ENCODE measurements at places on chromosomes 7 and 10. TPM values are rescaled to one million over a fixed set of nuclear protein-coding genes. Genes with fewer than 3 reads are reported as not detected.

DNA sequence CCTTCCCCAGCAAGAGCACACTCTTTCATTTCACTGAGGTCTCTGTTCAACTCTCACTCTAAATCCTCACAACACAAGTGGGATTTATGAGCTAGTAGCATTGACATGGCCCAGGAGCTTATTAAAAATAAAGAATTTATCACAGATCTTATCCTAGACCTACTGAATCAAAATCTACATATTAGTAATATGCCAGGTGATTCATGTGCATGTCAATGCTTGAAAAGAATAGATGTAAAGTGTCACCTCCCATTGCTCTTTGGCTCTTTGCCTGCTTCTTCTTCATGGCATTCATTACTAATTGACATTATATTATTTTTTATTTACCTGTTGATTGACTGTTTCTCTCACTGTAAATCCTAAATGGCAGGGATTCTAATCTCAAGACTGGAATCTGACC, 459.2 kb upstream of the LRRTM3 start:
- DNase-seq = no peak
- H3K4me1 ChIP-seq = no peaks in the 10 kb centered on the region
- no peak overlapping the region for H3K27ac ChIP-seq
- no peaks in the 10 kb centered on the region for H3K36me3 ChIP-seq

- H3K4me1 ChIP-seq = no peaks in the 10 kb centered on the region
- no peak overlapping the region for H3K4me3 ChIP-seq
- no peaks in the 10 kb centered on the region for H3K36me3 ChIP-seq
- H3K27me3 ChIP-seq = no peaks in the 10 kb centered on the region
- no peak for DNase-seq
Measured at GRCh38 chr10:108003061-108003460, 838.6 kb upstream of the SORCS1 start.

DNA sequence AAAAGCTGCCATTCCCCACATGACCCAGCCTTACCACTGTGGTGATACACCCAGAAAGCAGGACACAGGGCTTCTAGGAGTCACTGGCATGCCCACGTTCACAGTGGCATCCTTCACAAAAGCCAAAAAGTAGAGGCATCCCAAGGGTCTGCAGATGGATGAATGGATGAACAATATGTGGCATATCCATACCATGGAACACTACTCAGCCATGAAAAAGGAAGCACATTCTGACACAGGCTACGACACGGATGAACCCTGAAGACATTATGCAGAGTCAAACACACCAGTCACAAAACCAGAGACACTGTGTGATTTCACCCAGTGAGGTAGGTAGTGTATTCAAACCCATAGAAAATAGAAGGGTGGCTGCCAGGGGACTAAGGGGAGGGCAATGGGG, 104.7 kb upstream of the DDC start:
- no peaks in the 10 kb centered on the region for H3K27me3 ChIP-seq
- H3K27ac ChIP-seq = no peak overlapping the region
- no peak overlapping the region for H3K4me3 ChIP-seq
- peaks cover 28% of the 10 kb centered on the region for H3K4me1 ChIP-seq
- H3K36me3 ChIP-seq = peaks cover 8% of the 10 kb centered on the region

DNA sequence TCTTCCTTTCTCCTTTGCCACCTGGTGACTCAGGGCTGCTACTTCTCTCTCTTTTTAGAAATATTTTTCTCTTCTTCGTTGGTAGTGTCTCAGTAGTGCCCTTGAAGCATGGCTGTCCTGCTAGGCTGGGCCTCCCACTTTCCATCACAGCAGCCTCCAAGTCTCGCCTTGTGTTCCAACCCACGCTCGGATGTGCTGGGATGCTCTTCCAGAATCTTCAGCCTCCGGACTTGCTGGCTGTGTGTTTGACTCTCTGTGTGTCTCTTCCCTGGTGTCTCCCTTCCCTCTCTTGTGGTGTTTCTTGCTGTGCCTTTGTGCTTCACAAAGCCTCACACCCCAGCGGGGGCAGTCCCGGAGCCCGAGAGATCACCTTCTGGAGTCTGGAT, 100.5 kb downstream of the INPP5A start:
- H3K27ac ChIP-seq = no peak overlapping the region
- H3K27me3 ChIP-seq = no peaks in the 10 kb centered on the region
- no peak for DNase-seq
- H3K4me1 ChIP-seq = peaks cover 2% of the 10 kb centered on the region

DNA sequence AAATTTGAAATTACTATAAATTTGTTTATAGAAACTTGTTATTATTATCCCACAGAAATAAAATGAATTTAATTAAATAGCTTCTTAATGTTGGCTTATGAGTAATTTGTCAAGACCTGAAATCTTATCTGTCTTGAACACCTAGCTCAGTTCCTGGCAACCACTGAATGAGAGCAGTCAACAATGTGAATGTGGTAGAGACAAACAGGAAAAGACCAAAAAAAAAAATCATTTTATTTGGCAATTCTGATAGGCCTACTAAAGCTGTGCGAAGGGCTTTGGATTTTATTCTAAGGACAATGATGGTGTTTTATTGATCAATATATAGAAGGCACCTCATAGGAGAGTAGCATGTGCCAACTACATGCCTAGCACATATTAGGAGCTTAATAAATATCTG, 127.8 kb upstream of the RSU1 start:
- H3K4me3 ChIP-seq = no peak overlapping the region

DNA sequence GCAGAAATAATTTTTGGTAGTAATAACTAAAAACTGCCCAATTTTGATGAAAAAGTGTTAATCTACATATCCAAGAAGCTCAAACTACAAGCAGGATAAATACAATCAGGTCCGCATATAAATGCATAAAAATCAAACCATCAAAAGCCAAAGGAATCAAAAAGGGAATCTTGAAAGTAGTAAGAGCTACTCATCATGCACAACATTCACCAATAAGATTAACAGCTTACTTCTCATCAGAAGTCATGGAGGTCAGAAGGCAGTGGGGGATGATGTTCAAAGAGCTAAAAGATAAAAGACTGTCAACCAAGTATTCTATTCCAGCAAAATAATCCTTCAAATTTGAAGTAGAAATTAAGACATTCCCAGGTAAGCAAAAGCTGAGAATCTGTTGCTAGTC, 76.4 kb downstream of the CRPPA start:
- no peaks in the 10 kb centered on the region for H3K27me3 ChIP-seq
- no peak overlapping the region for H3K27ac ChIP-seq
- H3K4me1 ChIP-seq = peaks cover 2% of the 10 kb centered on the region
- no peaks in the 10 kb centered on the region for H3K36me3 ChIP-seq

DNA sequence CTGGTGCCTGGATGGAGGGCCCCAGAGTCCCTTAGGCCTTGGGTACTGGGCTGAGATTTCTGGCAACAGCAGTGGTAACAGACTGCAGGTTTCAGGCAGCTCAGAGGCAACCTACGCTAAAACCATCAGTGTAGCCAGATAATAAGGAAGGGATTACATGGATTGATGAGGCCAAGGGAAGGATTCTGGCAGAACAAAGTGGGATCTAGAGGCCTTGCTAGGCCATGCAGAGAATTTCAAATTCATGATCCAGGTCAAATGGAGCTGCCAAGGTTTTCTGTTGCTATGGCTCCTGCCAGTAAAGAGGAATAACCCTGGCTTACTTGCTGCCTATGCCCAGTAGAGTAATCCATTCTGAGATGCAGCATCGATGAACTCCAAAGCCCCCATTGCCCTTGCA, 445.7 kb downstream of the ADRA2A start:
- no peak overlapping the region for H3K27ac ChIP-seq

- peak overlapping the region; percentile 37 for H3K4me3 ChIP-seq
- no peaks in the 10 kb centered on the region for H3K27me3 ChIP-seq
- no peaks in the 10 kb centered on the region for H3K36me3 ChIP-seq
- H3K4me1 ChIP-seq = peaks cover 15% of the 10 kb centered on the region
- no peak for DNase-seq
Measured at GRCh38 chr7:100482728-100483089, 1.0 kb upstream of the NYAP1 start.

The C10orf105 gene
- total RNA-seq = not detected

The GALNT17 gene
- not detected for total RNA-seq

Data from endothelial cell of umbilical vein (primary cell).